Aorta (tissue), 5 donors: ENCODE measurements at places on chromosomes 3 and 15.
A peak's percentile ranks its signal among the peaks of the same experiment; 100 is the strongest.

GRCh38 chr3:32432045-32432710 is 40.5 kb downstream of the CMTM7 start:
- no peak for DNase-seq

GRCh38 chr3:189727898-189728297 is 96.7 kb downstream of the TP63 start:
- no peak for DNase-seq

- no peak for DNase-seq
Measured at GRCh38 chr15:63860155-63860554, 26.4 kb upstream of the HERC1 start.

DNA sequence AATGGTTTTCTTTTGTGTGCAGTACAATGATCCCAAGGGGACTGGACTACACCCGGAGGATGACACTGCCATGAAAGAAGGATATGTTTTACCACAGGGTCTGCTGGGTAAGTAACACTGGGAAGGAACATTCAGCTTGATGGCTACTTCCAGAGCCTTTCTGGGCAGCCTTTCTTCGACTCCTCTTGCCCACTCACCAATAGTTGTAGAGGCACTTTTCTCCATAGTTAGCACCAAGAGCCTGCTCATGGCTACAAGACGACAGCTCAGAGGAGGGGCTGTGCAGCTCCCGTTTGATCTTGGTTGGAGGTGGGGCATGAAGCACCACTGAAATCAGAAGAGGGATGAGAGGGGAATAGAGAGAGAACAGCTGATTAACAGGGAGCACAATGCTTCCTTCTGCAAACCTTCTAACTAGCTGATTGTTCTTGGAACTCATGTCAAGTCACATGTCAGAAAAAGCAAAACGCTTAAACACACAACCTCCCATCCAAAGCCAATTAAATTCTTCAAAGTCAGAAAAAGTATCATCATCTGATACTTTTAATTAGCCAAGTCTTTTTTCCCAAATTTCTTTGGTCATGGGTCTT is 27.9 kb downstream of the ETV5 start:
- DNase-seq, result no peak

- no peak for DNase-seq
Measured at GRCh38 chr3:46312991-46313390, 40.9 kb upstream of the CCR2 start.

DNA sequence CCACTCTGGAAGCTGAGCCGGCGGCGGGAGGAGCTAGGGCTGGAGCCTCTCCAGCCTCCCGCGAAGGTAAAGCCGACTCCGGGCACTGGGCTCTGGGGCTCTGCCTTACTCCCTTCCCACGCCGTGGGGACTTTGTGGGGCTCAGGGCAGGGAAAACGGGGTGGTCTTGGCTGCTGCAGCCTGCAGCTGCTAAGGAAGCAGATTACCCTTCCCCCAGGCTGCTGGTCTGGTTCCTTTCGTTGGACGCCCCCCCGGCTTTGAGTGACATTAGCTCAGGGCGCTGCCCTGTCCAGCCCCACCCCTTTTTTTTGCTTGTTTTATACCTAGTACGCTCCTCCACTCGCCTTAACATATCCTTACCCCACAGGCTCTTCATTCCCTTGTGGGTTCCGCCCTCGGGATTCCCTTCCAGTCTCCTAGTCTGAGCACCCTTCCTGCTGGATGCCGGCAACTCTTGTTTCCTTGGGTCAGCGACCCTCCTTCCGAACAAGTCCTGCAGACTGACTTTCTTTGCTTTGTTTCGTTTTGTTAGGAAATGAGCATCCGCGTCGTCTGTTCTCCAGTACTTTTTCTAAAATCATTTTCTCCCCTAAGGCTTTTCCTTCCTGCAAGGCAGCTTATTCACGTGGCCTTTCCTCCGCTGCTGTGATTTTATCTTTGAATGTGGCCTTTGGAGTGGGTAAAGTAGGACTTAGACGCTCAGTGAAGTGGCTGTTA is 551 bp downstream of the DNAJC13 start:
- DNase-seq, result peak; percentile 72

GRCh38 chr3:73029321-73029796 is 32.1 kb upstream of the EBLN2 start:
- DNase-seq, result no peak

GRCh38 chr3:24315356-24315755 is 179.3 kb downstream of the THRB start:
- DNase-seq, result no peak

GRCh38 chr3:139695007-139695406 is 17.2 kb upstream of the NMNAT3 start:
- no peak for DNase-seq

DNA sequence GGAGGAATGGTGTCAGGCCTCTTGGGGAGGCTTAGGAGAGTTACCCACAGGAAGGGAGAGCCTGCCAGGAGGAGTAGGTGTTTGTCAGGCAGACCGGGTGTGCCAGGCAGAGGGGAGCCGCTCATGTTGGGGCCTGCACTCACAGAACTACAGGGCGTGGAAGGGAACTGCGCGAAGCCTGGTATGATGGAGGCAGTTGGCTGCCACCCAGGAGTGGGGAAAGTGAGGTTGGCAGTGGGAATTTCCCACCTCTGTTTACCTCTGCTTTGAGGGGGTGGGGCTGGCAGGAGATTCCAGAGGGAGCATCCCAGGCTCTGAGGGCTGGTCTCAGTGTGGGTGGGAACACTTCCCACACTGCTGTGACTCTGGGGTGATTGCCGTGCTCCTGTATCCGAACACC is 99.9 kb downstream of the SLCO3A1 start:
- no peak for DNase-seq

DNA sequence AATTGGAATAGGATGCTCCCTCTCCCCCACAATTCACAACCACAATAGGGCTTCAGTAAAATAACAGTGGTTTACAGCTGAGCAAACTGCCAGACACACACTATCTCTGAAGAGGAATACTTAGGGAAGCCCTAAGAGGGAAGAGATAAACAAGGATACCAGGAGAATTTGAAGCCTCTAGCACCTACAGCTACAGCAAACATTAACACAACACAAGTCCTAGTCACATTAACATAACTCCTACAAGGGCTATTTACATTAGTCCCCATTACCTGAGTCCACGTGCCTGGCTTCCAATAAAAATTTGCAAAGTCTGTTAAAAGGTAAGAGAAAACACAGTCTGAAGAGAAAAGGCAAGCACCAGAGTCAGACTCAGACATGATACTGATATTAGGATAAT is 346.9 kb upstream of the CDIN1 start:
- no peak for DNase-seq

GRCh38 chr15:81337713-81338157 is 13.8 kb upstream of the STARD5 start:
- DNase-seq, result no peak

DNA sequence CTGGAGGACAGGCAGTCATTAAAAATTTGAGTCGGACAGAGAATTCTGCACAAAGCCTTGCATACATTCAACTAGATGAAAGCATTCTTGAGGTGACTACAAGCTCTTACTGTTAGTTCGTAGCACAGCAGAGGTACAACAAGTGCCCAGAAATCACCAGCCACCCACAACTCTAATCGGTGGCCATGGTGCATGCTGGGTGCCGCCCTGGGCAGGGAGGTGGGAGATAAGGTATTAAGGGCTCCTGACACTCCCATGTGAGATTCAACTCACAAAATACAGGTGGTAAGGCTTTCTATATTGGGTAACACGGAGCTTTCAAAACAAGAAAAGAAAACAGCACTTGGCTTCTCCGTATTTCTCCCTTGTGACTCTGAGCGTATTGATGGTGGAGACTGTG is 66.0 kb downstream of the MEIS2 start:
- DNase-seq, result no peak

GRCh38 chr3:171789759-171790505 is 20.4 kb downstream of the PLD1 start:
- DNase-seq, result no peak

- DNase-seq, result no peak
Measured at GRCh38 chr3:189978753-189979152, 141.9 kb downstream of the P3H2 start.

- no peak for DNase-seq
Measured at GRCh38 chr3:52222319-52223221, 2.9 kb downstream of the TLR9 start.

DNA sequence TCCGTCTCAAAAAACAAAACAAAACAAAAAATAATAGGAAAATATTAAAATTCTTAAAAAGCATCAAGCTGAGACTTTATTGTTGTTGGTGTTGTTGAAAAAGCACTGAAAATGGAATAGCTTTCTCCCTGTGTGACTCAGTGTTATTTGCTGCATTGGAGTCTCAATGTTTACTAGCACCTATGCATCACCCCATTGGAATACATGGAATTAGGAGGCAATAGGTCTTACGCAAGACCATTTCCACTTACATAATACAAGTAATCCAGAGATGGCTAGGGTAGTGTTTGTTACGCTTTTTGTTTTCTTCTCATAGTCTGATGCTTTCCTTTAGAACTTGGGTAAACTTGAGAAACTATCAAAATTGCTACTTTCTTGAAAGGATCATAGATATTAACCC is 15.2 kb downstream of the GXYLT2 start:
- DNase-seq, result no peak

DNA sequence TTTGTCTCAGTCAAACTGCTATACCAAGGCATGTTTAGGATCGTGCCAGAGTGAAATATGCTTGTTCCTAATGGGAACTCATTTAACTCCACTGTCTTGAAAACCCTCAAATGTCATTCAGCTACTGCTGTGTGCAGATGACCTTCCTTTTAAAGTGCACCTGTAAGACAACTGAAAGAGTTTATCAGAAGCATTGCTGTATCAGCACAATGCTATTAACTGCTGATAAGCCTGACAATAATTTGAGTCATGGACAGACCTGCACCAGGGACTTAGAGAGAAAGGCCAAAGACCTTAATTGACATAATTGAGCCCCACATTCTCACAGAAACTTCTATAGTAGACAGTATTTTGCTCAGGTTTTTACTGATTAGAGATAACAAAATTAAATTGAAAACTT is 557.9 kb downstream of the DIPK2A start:
- no peak for DNase-seq

GRCh38 chr15:93073465-93073952 is 15.5 kb downstream of the RGMA start:
- no peak for DNase-seq

- no peak for DNase-seq
Measured at GRCh38 chr3:59136081-59136480, 86.3 kb upstream of the CFAP20DC start.

DNA sequence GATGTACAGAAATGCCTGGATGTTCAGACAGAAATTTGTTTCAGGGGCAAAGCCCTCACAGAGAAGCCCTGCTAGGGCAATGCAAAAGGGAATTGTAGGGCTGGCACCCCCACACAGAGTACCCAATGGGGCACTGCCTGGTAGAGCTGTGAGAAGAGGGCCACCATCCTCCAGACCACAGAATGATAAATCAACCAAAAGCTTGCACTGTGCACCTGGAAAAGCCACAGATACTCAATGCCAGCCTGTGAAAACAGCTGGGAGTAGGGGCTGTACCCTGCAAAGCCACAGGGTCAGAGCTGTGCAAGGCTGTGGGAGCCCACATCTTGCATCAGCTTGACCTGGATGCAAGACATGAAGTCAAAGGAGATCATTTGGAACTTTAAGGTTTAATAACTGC is 477.9 kb upstream of the NECTIN3 start:
- no peak for DNase-seq

DNA sequence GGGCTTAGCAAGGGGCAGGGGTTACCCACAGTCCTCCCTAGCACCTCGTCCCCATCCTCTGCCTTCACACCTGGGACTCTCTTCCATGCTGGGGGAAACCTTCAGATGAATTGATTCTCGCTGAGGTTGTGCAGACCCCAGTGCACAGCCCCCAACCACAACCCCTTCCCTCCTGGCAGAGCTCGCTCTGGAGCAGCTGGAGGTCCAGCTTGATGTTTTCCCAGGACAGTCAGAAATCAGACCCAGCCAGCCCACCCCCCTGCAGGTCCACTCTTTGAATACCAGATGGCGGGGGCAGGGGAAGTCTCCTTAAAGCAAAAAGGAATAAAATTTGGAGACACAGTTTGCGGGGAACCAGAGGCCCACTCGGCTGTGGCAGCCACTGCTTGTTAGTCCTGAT is 234.4 kb downstream of the XXYLT1 start:
- DNase-seq, result no peak

DNA sequence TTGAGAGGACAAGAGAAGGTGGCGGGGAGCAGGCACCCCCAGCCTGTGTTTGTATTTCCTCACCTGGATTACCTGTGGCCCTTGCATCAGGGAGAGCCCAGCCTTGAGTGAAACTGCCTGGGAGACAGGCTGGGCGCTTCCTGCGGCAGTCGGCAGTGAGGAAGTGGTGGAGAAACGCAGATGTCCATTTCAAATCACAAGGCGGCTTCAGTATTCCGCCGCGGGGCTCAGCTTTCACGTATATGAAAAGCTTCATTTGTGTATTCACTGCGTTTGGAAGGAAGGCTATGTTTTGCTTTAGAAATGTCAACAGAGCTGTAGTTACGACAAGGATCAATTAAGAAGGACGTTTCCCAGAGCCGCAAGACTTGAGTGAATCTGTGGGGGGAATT is 167.4 kb upstream of the CTDSPL start:
- no peak for DNase-seq

DNA sequence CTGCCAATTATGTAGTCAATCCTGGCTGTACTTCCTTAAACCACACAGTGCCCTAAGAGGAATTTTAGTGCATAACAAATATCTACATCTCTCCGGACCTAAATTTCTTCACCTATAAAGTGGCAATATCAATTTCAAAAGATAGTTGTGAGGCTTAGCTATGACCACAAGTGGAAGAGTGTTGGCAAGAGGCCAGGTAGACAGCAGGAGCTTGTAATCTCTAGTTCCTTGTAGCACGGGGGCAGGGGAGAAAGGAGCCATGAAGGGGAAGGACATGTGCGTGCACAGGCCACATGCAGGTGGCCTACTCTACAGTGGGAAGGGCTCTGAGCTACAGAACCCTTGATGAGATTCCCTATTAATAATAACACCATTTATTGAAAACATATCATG is 269.7 kb downstream of the ABHD5 start:
- no peak for DNase-seq

- DNase-seq, result no peak
Measured at GRCh38 chr15:65154720-65155119, 21.1 kb upstream of the PDCD7 start.

DNA sequence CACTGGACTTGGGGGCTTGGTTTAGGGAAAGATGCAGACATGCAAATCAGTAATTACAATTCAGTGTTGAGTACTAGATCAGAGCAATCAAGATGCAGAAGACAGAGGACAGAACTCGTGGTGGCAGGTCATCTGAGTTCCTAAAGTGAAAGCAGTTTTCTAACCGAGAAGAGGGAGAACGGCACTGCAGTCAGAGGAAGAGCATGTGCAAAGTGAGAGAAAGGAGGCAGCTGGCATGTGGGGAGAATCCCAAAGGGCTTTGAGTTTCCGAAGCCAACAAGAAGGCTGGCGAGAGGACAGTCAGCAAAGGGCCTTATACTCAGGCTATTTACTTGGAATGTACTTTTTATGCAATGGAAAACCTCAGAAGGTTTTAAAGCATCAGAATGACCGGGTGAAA is 87.0 kb downstream of the ANP32A start:
- DNase-seq, result no peak

- no peak for DNase-seq
Measured at GRCh38 chr3:14279626-14280061, 101.0 kb downstream of the LSM3 start.

GRCh38 chr15:89855948-89856347 is 37.8 kb downstream of the AP3S2 start:
- no peak for DNase-seq

- DNase-seq, result no peak
Measured at GRCh38 chr3:129605922-129606635, 397 bp downstream of the PLXND1 start.

- DNase-seq, result no peak
Measured at GRCh38 chr3:55017876-55018275, 90.0 kb upstream of the LRTM1 start.

GRCh38 chr3:15630646-15631350 is 29.3 kb downstream of the BTD start:
- DNase-seq, result no peak

GRCh38 chr15:69797051-69797595 is 300.6 kb downstream of the TLE3 start:
- no peak for DNase-seq
